Stimulated activated CD4-positive, alpha-beta T cell treated with anti-CD3 and anti-CD28 coated beads, Interleukin-15, amount 100 ng/mL, for 48 hours (primary cell): ENCODE measurements at places on chromosomes 13 and 19.
A peak's percentile ranks its signal among the peaks of the same experiment; 100 is the strongest.

DNA sequence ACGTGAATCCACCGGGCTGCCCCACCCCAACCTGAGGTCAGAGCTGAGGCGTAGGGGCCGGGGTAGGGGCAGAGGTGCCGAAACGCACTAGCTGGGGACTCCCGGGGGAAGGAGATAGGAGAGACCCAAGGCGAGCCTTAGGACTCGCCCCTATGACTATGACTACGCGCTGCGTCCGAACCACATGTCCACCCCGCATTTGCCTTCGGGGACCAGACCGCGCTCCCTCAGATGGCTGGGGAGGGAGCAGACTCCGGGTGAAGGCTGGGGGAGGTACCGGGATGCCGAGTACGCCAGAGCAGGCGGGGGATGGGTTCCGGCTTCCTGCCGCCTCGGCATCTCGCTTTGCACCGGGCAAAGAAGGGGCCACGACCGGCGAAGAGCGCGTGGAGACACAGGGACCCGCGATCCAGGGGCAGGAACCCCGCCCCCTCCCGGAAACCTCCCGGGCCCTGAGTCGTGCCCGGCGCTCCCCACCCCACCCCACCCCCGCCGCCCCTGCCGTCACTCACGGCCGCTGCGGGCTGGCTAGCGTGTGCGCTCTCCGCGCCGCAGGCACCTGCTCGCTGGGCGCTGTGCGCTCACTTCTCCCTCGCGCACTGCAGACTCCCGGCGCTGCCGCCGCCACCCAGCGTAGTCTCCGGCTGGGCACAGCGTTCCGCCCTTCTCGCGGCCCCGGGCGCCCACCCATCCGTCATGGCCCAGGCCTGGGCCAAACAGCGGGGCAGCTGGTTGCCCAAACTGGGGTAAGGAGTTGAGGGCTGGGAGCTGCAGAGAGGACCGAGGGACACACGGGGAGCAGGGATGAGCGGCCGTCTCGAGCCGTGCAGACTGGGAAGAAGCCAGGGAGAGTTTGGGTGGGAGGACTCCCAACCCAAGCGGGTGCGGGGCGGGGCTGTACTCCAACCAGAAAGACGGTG is 622 bp upstream of the VSTM2B start:
- DNase-seq = no peak

- no peak for DNase-seq
These were observed 15.4 kb upstream of the RAB20 start for GRCh38 chr13:110576736-110577476.

DNA sequence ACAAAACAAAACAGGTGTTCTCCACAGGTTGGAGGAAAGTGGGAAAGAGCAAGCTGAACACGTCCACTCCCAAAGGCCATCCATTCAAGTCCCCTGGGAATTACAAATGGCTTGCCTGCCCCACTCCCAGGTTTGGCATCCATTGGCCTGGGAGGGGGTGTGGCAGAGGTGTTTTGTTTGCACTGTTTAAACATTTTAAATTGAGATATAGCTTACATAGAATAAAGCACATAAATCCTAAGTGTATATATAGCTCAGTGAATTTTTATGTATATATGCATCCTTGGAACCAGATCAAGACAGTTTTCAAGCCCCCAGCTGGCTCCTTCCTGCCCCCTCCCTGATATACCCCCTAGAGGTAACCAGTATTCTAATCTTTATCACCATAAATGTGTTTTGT is 12.7 kb downstream of the SLC25A42 start:
- DNase-seq = no peak

DNA sequence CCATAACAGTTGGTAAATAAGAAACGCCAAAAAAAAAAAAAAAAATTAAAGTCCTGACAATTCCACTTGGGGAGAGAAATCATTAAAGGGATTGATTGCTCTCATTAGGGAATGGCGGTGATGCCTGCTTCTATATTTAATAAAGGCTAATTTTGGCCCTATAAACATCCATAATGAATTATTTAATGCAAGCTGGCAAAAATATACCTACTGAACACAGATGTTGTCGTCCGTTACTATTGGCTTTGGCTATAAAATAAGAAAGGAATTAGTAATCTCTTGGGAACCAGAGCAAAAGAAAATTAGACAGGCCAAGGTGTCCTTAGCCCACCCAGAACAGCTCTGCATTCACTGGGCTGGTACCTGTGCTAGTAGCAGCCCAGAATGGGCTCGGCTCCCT is 717.3 kb downstream of the DIAPH3 start:
- DNase-seq = no peak

DNA sequence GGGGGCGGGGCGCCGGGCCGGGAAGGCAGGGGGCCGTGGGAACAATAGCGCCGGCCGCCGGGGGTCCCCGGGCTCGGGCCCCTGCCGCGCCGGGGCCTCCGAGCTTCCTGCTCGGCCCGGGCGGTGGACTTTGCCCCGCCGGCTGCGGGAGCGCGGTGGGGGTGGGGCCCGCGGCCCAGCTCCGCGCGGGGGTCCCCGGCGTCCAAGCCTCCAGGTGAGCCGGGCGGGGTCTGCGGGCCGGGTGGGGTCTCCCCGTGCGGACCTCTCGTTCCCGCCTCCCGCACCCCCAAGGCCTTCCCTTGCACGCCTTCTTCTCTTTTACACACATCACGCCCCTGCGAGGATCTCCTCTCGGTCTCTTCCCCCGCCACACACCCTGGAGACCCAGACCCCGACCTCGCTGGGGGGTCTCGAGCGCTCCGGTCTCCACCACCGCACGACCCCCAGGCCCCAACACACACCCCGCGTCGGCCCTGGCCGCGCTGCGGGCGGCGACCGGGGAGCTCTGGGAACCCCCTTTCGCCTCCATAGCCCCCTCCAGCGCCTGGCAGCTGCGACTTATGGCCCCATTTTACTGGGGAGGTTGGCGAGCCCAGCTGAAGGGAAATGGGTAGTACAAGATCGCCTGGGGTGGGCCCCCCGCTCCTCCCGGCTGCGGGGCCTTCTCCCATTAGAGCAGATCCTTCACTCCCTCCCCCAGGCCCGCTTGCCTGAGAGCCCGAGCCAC is 711 bp downstream of the CAMSAP3 start:
- no peak for DNase-seq

GRCh38 chr19:38361633-38362075 is 12.7 kb upstream of the PSMD8 start:
- DNase-seq = peak; percentile 60

DNA sequence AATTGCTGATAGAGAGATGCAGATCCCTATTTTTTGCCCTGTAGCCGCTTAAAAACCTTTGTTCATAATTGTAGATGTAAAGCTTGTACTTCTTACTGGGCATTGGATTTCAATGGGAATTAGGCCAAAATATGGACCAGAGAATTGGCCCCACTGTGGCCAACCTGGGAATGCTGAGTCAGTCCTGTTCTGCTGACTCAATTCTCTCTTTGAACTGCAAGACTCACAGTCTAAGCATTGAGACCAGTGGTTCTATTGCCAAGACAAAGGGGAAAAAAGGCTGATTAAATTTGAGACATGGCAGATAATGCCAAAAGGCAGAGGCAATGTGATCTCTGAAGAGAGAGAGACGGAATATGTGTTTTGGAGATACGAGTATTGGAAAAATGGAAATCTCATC is 72.5 kb upstream of the UBL3 start:
- no peak for DNase-seq

- DNase-seq = no peak
These were observed 14.6 kb upstream of the SLC7A10 start for GRCh38 chr19:33240181-33240771.

GRCh38 chr13:63497601-63498000 is 2082.0 kb upstream of the PCDH20 start:
- no peak for DNase-seq

GRCh38 chr19:19687090-19687489 is 18.5 kb downstream of the ZNF101 start:
- no peak for DNase-seq

DNA sequence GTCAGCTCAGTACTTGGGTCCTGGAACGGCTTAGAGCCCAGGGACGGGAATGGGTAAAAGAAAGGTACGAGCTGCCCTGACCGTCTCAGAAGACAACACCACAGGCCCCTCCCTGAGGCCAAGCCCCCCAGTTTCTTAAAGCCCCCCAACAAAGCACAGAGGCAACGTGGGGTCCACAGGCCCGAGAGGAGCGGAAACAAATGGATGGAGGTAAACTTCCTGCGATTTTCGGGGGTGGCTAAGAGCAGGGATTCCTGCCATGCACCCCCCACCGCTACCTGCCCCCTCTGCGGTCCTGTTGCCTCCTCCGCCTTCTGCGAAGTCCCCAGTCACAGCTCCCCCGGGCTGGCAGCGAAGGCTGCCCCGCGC is 48.2 kb downstream of the PTPRS start:
- no peak for DNase-seq

- DNase-seq = no peak
These were observed 20.2 kb downstream of the AP1M1 start for GRCh38 chr19:16217716-16218451.

GRCh38 chr19:32406161-32407003 is 812 bp downstream of the DPY19L3 start:
- DNase-seq = no peak

DNA sequence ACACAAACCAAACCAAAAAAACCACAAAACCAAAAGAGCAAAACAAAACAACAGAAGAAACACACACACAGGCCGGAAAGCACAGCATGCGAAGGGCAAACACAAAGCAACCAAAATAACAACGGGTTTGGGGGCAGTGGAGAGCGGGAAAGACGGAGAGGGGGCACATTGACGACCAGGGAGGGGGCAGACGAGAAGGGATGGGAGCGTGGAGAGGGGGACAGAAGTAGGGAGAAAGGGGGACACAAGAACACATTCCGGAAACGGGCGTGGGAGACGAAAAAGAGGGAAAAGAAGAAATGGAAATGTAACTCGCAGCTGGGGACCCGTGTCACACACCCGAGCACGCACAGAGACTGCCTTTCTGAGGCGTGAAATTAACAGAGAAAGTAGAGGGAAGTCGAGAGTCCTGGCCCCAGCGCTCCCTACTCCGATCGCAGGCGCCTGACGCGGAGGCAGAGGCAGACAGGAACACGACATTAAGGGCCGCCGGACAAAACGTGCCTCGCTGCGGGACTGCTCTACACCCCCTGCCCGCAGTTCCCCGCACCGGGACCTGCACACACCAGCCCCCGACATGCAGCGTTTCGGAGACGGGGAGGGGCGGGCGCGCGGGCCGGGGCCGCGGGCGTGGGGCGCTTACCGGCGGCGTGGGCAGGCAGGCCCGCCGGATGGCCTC is 652 bp downstream of the POU4F1 start:
- no peak for DNase-seq

- no peak for DNase-seq
These were observed 2.0 kb upstream of the MAB21L1 start for GRCh38 chr13:35478271-35479037.

DNA sequence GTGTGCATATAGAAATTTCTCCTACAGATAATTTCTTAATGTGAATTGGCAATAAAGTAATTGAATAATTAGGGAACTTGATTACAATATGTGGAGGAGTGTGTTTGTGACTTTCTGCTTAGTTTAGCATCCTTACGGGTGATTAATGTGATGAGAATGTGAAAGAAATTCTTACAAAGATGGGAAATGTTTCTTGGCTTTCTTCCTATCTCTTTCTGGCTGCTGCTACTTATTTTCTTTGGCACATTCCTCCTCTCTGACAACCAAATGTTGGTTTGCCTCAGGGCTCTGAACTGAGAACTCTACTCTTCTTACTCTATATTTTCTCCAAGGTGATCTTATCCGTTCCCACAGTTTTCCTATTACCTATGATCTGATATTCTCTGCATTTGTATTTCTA is 300.1 kb downstream of the TBC1D4 start:
- no peak for DNase-seq

GRCh38 chr19:36340786-36341372 is 38.1 kb downstream of the ZFP14 start:
- DNase-seq = no peak

- no peak for DNase-seq
These were observed 27.7 kb downstream of the GPR42 start for GRCh38 chr19:35398570-35398969.

GRCh38 chr19:32363632-32364031 is 18.2 kb downstream of the ZNF507 start:
- DNase-seq = no peak

DNA sequence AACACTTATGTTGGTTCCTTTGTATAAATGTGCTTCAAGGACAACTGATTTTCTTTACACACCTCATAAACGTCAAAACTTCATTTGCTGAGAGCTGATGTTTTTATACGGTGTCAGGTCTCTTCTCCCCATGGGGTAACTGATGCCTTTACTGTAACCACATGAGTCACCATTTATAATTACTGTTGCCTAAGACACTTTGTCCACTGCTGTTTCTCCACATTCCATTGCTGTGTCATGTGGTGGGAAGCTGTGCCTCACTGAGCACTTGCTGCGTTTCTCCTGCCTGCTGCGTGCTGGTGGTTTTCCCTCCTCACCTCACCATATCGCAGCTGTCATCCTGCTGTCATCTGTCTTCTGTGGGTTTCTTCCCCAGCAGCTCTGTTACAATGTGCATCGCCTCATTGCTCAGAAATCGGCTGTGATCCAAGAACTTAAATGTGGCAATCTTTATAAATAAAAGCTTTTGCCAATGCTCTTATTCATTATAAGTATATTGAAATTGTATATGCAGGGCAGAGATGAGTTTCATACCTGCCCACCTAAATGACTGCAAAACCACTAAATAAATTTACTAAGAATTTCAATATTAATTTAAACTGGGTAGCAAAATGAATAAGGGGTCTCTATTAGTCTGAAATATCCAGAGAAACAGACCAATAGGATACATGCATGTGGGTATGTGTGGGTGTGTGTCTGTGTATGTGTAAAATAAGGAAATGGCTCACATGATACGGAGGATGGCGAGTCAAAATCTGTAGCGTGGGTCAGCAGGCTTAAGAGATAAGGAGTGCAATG is 547.0 kb upstream of the SLITRK5 start:
- DNase-seq = no peak

DNA sequence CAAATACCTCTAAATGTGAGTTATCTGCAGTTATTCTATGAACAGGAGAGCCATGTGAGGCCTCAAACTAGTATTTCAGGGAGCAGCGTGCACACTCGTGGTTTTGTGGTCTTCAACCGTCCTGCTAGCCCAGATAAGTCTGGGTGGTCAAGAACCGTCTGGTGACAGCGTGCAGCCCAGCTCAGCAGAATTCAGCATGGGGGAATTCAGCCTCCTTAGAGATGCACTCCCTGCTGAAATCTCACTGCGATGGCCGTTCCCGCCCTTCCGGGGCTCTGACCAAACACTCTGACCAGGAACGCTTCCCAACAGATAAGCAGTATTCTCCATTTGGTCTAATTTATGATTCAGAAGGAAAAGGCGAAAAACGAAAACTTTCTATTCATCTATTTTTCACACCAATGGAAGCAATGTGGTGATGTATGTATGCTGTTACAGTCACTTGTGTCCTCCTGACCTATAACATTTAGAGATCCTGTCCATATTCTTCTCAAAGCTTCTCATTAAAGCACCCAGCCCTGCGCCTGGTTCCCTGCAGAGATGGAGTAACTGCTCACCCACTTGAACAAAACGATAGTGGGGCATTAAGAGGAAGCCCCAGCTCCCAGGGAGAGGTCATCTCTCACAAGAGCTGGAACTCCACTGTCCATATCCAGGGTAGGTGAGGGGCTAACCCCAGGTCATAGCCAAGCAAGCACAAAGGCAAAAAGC is 2.9 kb downstream of the ANKRD27 start:
- DNase-seq = no peak
